ENCODE measurements at places on chromosomes 6 and 20. TPM values are rescaled to one million over a fixed set of nuclear protein-coding genes. Genes with fewer than 3 reads are reported as not detected.

DNA sequence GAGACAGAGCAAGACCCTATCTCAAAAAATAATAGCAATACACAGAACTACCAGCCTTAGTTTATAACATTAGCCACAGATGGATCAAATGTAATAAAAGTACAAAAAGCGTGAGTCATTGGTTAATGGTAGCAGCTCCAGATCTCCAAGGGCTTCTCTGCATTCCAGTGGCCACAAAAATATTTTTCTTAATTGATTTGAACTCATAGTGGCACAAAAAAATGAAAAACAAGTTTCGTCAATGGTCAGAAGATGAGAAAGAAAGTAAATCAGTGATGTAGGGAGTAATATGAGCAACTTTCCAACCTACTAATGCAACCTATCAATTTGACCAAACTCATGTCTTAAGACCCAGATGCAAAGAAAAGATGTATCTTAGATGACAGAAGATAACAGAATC is 79.6 kb downstream of the CEP57L1 start:
- H3K4me3 ChIP-seq, result no peak overlapping the region
- no peaks in the 10 kb centered on the region for H3K36me3 ChIP-seq
- no peaks in the 10 kb centered on the region for H3K27me3 ChIP-seq
- H3K27ac ChIP-seq, result no peak overlapping the region
- H3K4me1 ChIP-seq, result no peaks in the 10 kb centered on the region

DNA sequence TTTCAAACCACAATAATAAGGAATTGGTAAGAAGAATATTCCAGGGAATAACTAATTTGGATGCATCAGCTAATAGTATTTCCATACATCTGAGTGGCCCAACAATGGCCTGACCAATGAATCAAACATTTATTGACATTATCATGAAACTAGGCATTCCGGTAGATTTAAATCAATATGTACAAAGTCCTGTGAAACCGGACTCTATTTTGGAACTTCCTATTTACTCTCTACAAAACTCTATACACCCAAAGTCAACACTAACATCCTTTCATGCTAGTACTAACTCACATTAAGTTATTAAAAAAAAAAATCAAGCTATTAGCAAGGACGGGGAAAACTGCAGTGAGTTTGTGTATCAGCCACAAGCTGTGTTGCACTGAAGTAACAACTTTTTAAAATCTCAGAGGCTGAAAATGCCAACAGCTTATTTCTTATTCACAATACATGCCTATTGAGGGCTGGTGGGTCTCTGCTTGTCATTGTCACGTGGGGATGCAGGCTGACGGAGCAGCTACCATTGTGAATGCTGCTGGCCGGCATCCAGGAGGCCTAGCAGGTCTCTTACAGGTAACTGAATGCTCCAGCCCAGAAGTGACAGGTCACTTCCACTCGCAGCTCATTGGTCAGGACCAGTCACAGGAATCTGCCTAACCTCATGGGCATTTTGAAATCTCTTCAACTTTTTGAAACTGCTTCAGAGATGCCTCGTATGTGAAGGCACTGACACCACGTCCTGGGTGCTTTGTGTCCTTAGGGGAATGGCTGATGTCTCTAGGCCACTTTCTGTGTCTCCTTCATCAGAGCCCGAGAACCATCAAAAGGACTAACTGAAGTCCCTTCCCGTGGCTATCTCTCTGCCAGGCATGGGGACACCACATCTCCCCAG is 76.3 kb downstream of the SLC22A23 start:
- H3K36me3 ChIP-seq, result no peaks in the 10 kb centered on the region
- peaks cover 13% of the 10 kb centered on the region for H3K4me1 ChIP-seq
- no peaks in the 10 kb centered on the region for H3K27me3 ChIP-seq
- no peak overlapping the region for H3K27ac ChIP-seq
- no peak for DNase-seq

- H3K27me3 ChIP-seq, result no peaks in the 10 kb centered on the region
- no peak overlapping the region for H3K4me3 ChIP-seq
- DNase-seq, result no peak
- peak overlapping the region; percentile 84 for H3K27ac ChIP-seq
- H3K4me1 ChIP-seq, result peaks cover 69% of the 10 kb centered on the region
- no peaks in the 10 kb centered on the region for H3K36me3 ChIP-seq
Measured at GRCh38 chr6:6678811-6679210, 90.3 kb downstream of the LY86 start.

DNA sequence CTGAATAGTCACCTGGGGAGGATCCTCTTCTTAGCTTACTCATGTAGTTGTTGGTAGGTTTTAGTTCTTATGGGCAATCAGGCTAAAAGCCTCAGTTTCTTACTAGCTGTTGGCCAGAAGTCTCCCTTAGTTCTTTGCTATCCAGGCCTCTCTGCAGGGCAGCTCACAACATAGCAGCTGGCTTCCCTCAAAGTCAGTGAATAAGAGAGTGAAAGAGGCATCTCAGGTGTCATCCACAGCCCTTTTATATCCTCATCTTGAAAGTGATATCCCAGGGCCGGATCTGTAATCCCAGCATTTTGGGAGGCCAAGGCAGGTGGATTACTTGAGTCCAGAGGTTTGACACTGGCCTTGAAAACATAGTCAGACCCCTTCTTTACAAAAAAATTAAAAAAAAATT is 42.1 kb upstream of the FOXA2 start:
- H3K4me3 ChIP-seq, result no peak overlapping the region
- H3K27ac ChIP-seq, result no peak overlapping the region
- DNase-seq, result no peak
- no peaks in the 10 kb centered on the region for H3K4me1 ChIP-seq
- no peaks in the 10 kb centered on the region for H3K36me3 ChIP-seq

GRCh38 chr6:160883999-160884398 is 107.6 kb upstream of the MAP3K4 start:
- H3K4me3 ChIP-seq, result no peak overlapping the region
- DNase-seq, result no peak
- H3K27me3 ChIP-seq, result no peaks in the 10 kb centered on the region
- H3K4me1 ChIP-seq, result no peaks in the 10 kb centered on the region
- no peak overlapping the region for H3K27ac ChIP-seq

DNA sequence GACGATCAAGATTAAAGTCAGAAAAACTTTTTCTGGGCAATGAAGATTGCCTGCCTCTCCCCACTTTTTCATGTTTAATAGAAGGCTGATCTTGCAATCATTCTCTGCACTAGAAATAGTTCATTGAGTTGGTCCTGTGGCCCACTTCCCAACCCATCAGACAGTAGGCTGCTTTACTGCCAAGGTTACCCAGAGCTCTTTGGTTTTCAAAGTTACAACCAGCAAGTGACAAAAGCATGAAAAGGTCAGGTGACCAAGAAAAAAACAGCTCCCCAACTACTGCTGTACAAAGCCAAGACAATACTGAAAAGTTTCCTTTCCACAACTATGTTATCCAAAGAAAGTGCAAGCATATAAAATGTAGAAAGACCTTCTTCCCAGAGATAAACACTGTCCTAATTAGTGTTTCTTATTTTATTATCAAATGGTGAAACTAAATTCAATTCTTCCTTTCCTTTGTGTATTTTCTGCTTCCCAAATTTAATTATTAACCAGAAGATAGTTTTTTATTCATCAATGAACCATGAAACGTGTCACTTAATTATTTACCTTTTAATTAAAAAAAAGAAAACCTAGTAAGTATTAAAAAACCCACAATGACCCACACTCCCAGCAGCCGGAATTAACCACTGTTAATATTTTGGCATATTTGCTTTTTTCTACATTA is 16.6 kb downstream of the DNAAF9 start:
- H3K4me3 ChIP-seq, result no peak overlapping the region
- no peaks in the 10 kb centered on the region for H3K27me3 ChIP-seq
- H3K27ac ChIP-seq, result no peak overlapping the region
- H3K4me1 ChIP-seq, result peaks cover 8% of the 10 kb centered on the region
- H3K36me3 ChIP-seq, result no peaks in the 10 kb centered on the region

- no peaks in the 10 kb centered on the region for H3K27me3 ChIP-seq
- H3K4me3 ChIP-seq, result no peak overlapping the region
- no peaks in the 10 kb centered on the region for H3K4me1 ChIP-seq
Measured at GRCh38 chr6:133230052-133230451, 11.1 kb upstream of the EYA4 start.

DNA sequence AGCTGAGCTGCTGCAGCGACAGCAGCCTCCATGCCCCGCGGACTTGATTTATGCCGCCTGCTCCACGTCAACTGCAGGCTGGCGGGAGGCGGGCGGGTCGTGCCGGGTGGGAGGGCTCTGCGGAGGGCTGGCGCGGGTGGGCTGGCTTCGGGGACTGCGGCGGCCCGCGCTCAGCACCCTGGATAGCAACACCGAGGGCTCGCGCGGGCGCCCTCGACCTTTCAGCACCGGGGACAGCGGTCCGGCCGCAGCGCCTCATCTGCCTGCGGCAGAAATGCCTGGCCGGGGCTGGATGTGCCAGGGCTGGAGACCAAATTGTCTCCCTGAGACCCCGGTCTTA is 792 bp downstream of the SNAP25 start:
- peak overlapping the region; percentile 56 for H3K4me3 ChIP-seq
- H3K27ac ChIP-seq, result peak overlapping the region; percentile 7
- peaks cover 10% of the 10 kb centered on the region for H3K4me1 ChIP-seq
- DNase-seq, result no peak
- H3K27me3 ChIP-seq, result peaks cover 79% of the 10 kb centered on the region

GRCh38 chr6:54072635-54073313 is 38.5 kb upstream of the MLIP start:
- H3K36me3 ChIP-seq, result no peaks in the 10 kb centered on the region
- no peak overlapping the region for H3K4me3 ChIP-seq
- H3K27me3 ChIP-seq, result no peaks in the 10 kb centered on the region
- H3K4me1 ChIP-seq, result no peaks in the 10 kb centered on the region

- no peaks in the 10 kb centered on the region for H3K36me3 ChIP-seq
- no peak overlapping the region for H3K4me3 ChIP-seq
- H3K27ac ChIP-seq, result no peak overlapping the region
- no peaks in the 10 kb centered on the region for H3K4me1 ChIP-seq
Measured at GRCh38 chr6:143615785-143616184, 62.0 kb upstream of the PHACTR2 start.

DNA sequence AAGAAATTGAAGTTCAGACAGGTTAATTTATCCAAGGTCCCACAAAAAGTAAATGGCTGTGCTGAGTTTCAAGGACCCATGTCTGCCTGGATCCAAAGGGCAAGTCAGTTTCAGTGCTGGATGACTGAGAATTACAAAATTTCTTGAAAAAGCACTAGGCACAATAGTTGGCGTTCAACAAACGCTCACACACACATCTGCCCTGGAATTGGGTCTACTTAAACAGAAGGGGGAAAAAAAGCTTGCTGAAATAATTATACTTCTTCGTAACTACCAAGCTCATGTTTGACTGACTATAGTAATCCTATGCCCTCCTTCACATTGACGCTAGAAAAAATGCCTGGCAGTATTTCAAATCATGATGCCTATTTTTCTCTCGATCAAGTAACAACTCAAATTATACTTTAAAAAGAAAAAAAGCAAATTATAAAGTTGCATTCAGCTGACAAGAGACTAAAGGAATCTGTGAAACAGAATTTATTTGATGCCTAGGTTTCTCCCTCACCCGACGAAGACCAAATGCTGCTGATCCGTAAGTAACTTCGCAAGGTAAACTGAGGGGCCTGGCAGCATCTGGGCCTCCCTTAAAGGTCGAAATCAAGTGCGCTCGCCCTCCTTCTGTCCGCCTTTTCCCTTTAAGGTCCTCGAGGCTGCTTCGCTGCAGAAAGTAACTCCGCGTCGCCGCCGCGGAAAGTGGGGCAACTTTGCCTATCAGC is 650 bp upstream of the CD2AP start:
- H3K4me1 ChIP-seq, result peaks cover 26% of the 10 kb centered on the region
- no peaks in the 10 kb centered on the region for H3K36me3 ChIP-seq
- peak overlapping the region; percentile 99 for H3K27ac ChIP-seq
- no peaks in the 10 kb centered on the region for H3K27me3 ChIP-seq
- no peak for DNase-seq

- H3K27me3 ChIP-seq, result no peaks in the 10 kb centered on the region
- H3K4me3 ChIP-seq, result peak overlapping the region; percentile 76
- peaks cover 6% of the 10 kb centered on the region for H3K4me1 ChIP-seq
- no peaks in the 10 kb centered on the region for H3K36me3 ChIP-seq
Measured at GRCh38 chr6:24493945-24494820, 586 bp upstream of the ALDH5A1 start.

- no peak for DNase-seq
- no peaks in the 10 kb centered on the region for H3K27me3 ChIP-seq
- no peak overlapping the region for H3K4me3 ChIP-seq
- no peaks in the 10 kb centered on the region for H3K36me3 ChIP-seq
Measured at GRCh38 chr6:137076277-137077068, 31.7 kb upstream of the IL20RA start.

- peaks cover 22% of the 10 kb centered on the region for H3K4me1 ChIP-seq
- no peak overlapping the region for H3K4me3 ChIP-seq
- H3K27me3 ChIP-seq, result no peaks in the 10 kb centered on the region
- H3K36me3 ChIP-seq, result no peaks in the 10 kb centered on the region
- no peak overlapping the region for H3K27ac ChIP-seq
- no peak for DNase-seq
Measured at GRCh38 chr6:34673064-34673463, 23.5 kb downstream of the ILRUN start.

DNA sequence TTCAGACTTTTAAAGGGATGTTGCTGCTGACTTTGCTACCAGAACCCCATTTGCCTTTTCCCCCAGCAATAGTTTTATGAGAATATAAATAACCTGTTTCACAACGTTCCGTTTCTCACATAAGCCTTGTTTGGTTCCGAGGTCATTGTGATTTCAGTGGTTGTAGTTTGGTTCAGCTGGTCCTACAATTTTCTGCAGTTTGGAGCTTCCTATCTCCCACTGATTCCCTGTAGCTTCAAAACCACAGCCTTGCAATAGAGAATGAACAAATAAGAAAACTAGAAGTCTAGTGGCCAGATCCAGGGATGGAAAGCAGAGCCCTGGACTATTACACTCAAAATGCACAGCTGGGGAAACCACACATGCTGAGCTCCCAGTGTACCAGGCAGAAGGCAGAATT is 24.1 kb upstream of the SH3BGRL2 start:
- DNase-seq, result no peak
- H3K4me1 ChIP-seq, result peaks cover 6% of the 10 kb centered on the region
- no peaks in the 10 kb centered on the region for H3K27me3 ChIP-seq
- no peak overlapping the region for H3K4me3 ChIP-seq
- no peaks in the 10 kb centered on the region for H3K36me3 ChIP-seq
- peak overlapping the region; percentile 65 for H3K27ac ChIP-seq

DNA sequence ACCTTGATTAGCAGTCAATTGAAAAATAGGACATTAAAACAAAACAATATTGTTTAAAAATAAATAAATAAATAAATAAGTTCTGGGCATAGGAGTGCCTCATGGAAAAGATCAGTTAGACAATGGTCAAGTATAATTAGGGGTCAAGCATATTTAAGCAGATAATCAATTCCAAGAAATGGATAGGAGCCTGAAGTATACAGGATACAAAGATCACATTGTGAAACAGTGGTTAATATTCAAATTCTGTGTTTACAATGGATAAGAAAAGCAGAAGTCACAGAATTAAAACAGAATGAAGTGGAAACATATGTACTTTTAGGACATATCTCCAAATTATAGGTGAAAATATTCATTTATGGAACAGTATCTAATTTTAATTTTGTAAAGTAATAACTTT is 1028.6 kb upstream of the CITED2 start:
- no peak overlapping the region for H3K4me3 ChIP-seq
- H3K4me1 ChIP-seq, result no peaks in the 10 kb centered on the region
- DNase-seq, result no peak
- H3K27ac ChIP-seq, result no peak overlapping the region
- no peaks in the 10 kb centered on the region for H3K36me3 ChIP-seq
- H3K27me3 ChIP-seq, result no peaks in the 10 kb centered on the region

The CFAP61 gene
- total RNA-seq, result 0.38 TPM

The AVP gene
- total RNA-seq, result not detected

The KCTD20 gene
- total RNA-seq, result 47.5 TPM

The HDGFL1 gene
- not detected for total RNA-seq

The CRISP3 gene
- total RNA-seq, result 74.0 TPM

The HEY2 gene
- total RNA-seq, result 1.3 TPM

The REM1 gene
- 0.18 TPM for total RNA-seq

The MLN gene
- total RNA-seq, result not detected

The HLA-DRB1 gene
- 3.7 TPM for total RNA-seq

The KHDC1L gene
- total RNA-seq, result not detected

Data from esophagus squamous epithelium (tissue), 5 donors.